ENCODE measurements at places on chromosomes 4 and X.

DNA sequence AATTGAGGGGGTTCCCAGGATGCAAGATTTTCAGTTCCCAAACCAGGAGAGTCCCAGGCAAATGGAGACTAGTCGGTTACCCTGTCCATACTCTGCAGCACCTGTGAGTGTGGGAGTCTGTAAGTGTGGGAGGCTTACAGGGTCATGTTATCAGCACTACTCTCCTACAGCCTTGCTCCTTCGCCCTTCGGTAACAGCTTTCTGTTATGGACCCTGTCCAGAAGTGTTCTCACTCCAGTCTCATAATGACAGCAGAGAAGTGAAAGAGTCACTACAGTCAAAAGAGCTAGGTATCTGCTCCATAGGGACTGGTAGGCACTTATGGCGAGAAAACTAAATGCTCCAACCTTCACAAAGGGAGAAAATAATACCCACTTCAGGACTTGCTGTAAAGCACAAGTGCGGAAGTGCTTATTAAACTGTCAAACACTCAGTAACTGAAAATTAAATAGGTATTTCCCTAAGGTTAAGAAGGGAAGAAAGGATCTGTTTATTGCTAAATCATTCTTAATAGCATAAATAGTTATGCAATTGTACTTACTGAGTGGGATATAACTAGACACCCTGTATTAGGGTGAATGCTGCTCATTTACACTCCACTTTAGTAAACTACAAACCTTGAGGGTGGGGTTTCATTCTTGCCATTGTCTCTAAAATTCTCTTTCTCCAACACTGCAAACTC is 2.7 kb upstream of the ADH7 start:
- DNase-seq, result no peak

DNA sequence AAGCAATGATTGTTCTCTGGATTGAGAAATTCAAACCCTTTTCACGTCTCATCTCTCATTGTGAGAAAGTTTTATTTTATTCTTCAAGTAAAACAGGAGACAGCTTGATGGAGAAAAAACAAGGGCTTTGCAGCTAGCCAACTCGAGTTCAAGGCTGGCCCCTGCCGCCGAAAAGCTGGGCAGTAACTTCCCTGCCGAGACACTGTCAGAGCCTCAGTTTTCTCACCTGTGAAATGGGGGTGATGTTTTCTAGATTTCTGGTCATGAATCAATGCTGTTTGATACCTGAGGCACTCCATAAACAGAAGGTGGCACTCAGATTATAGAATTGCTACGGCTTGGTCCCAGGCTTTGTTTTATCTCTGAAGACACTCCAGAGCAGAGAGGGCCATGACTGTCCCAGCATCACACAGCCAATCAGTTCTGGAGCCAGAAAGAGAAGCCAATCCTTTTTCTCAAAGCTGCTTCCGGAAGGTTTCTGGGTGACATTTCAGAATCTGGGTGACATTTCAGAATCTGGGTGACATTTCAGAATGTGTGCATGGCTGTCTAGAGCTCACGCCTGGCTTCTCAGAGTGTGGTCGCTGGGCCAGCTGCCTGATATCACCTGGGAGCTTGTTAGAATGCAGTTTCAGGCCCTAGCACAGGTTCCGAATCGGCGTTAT is 33.2 kb downstream of the HMX1 start:
- no peak for DNase-seq

DNA sequence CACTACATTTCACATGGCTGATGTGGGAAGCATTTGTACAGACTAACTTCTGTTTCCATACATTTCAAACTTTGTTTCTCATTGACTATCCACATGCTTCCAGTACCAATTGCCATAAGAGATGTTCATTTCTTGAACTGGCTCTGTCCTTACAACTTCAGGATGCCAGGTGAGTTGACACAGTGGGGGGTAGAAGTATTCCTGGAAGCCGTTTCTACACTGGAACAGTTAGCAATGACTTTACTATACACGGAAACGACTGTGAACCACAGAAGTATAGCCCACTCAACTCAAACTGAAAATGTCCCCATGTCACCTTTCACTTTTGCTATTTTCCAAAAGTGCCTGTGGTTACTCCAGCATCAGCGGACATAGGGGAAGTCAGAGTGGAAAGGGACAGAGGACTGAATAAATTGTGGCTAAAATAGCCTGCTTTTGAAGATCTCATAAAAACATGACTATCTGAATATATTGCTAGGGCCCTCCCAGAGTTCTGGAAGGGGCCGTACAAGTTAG is 38.0 kb upstream of the DSPP start:
- no peak for DNase-seq

DNA sequence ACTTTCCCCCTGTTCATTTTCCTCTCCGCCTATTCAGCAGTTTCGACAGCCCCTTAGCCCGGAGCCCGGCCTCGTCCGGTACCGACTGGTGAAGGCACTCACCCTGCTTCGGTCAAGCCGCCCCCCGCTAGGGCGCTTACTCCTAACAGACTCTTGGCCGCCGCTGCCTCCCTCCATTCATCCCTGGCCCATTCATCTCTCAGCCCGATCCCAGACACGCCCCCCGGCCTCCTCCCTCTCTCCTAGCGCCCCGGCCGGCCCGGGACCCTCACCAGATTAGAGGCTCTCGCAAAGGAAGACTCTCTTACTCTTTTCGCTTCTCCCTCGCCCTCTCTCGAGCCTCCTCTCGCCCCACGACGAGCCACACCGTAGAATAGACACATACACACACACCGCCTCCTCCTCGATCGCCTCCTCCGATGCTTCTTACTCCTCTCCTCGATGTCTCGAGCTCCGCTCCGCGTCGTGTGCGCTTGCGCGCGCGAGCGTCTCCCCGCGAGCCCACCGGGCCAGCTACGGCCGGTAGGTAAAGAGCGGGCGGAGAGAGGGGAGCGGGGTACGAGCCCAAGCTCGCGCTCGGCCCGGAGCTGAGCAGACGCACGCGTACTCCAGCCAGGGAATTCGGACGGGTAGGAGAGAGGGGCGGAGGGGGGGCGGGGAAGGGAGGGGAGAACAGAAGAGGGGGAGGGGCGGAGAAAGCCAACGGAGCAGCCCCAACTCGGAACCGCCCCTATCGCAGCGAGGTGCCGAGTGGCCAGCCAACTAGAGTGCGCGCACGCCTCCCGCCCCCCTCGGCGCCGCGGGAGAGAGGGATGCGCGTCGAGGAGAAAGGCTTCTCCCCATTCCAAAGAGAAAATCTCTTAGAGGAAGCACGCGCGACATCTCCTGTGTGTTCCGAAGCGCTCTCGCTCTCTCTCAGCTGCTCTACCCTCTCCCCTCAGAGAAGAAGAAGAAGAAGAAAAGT is at the start of gene WNK3:
TSS of gene WNK3 (minus strand) at position 633 of the 964 bp plus-strand sequence.
- DNase-seq, result no peak

GRCh38 chr4:156686120-156686519 is 285.5 kb downstream of the PDGFC start:
- no peak for DNase-seq

DNA sequence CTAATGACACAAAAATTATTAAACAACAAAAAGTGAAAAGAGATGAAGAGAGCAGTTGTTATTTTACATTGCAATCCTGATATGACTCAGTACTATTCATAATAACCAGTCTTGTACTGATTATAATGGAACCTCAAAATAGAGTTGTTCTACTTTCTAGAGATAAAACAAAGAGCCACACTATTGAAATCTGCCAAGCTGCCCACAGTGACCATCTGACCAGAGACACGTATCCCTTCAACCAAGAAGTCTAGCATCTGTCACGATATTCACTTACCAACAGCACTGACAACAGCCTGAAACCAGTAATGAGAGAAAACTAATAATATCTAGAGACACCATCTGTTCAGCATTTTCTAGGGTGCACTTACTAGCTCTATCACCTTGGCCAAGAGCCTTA is 466.7 kb downstream of the NKX6-1 start:
- no peak for DNase-seq

DNA sequence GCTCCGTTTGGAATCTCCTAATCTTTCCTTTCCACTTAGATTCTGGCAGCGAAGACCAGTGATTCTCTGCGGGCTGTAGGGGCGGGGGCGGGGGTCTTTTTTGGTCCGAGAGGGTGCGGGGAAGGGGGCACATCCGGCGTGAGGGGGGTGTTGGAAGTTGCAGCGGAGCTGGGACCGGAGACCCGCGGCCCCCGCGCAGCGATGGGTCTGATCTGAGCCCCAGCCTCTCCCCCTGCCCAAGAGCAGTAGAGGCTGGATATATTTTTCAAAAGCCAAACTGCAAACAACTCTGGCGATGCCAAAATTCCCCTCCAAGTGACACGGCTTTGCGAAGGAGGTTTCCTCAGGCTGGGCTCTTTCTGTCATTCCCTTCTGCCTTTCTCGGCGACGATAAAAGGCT is 355 bp downstream of the GRID2 start:
- no peak for DNase-seq

GRCh38 chr4:23441530-23442069 is 448.2 kb downstream of the PPARGC1A start:
- DNase-seq, result no peak

Measured in stimulated activated CD8-positive, alpha-beta memory T cell treated with anti-CD3 and anti-CD28 coated beads, Interleukin-15, amount 100 ng/mL, for 1 hour (primary cell).